ENCODE measurements at places on chromosomes 13 and 19. TPM values are rescaled to one million over a fixed set of nuclear protein-coding genes. Genes with fewer than 3 reads are reported as not detected.

COL5A3 gene
- total RNA-seq: not detected

ZNF492 gene
- total RNA-seq: not detected

CRX gene
- not detected for total RNA-seq

SHC2 gene
- total RNA-seq: 7.5 TPM

KCTD4 gene
- not detected for total RNA-seq

ZNF730 gene
- total RNA-seq: 3.0 TPM

DMKN gene
- total RNA-seq: not detected

S1PR5 gene
- not detected for total RNA-seq

ITGBL1 gene
- 9.9 TPM for total RNA-seq

BRME1 gene
- total RNA-seq: 1.5 TPM

ZNF44 gene
- 5.2 TPM for total RNA-seq

DNAAF3 gene
- total RNA-seq: 0.62 TPM

SSC5D gene
- 1.3 TPM for total RNA-seq

SOX1 gene
- total RNA-seq: not detected

NMRK2 gene
- not detected for total RNA-seq
